Esophagus muscularis mucosa (tissue), 4 donors: ENCODE measurements at places on chromosomes 3 and 15. TPM values are rescaled to one million over a fixed set of nuclear protein-coding genes. Genes with fewer than 3 reads are reported as not detected.

DNA sequence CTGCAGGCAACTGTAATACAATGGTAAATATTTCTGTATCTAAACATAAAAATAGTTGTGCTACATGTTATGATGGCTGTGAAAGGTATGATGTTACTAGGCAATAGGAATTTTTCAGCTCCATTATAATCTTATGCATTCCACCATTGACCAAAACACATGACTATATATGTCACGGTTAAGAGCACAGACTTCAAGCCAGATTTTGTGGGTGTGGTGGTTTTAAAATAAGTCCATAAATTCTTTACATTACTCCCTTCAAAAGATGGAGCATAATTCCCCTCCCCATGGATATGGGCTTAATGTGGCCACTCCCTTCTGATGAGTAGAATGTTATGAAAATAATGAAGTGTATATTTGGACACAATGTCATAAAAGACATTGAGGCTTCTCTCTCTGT lies 88.4 kb upstream of the TBC1D5 start:
- DNase-seq: no peak
- H3K27ac ChIP-seq: no peak overlapping the region
- H3K27me3 ChIP-seq: no peaks in the 10 kb centered on the region
- H3K36me3 ChIP-seq: no peaks in the 10 kb centered on the region

- H3K36me3 ChIP-seq: no peaks in the 10 kb centered on the region
- H3K27ac ChIP-seq: no peak overlapping the region
- no peaks in the 10 kb centered on the region for H3K4me1 ChIP-seq
- no peak for DNase-seq
These were observed 68.5 kb downstream of the KCNH8 start for GRCh38 chr3:19216669-19217337.

Gene GPR149
- not detected for total RNA-seq

- H3K36me3 ChIP-seq: no peaks in the 10 kb centered on the region
- no peak overlapping the region for H3K4me3 ChIP-seq
- no peaks in the 10 kb centered on the region for H3K4me1 ChIP-seq
- no peak overlapping the region for H3K27ac ChIP-seq
- no peak for DNase-seq
- no peaks in the 10 kb centered on the region for H3K27me3 ChIP-seq
These were observed 370.4 kb upstream of the RGMA start for GRCh38 chr15:93459396-93459795.
